ENCODE measurements at places on chromosomes 7 and 10.

- no peak for DNase-seq
These were observed 205.0 kb downstream of the ABCA13 start for GRCh38 chr7:48376263-48376662.

GRCh38 chr10:48383393-48383792, 76.9 kb downstream of the MAPK8 start:
- DNase-seq: no peak

GRCh38 chr10:122296363-122297120, 25.4 kb downstream of the BTBD16 start:
- DNase-seq: no peak

DNA sequence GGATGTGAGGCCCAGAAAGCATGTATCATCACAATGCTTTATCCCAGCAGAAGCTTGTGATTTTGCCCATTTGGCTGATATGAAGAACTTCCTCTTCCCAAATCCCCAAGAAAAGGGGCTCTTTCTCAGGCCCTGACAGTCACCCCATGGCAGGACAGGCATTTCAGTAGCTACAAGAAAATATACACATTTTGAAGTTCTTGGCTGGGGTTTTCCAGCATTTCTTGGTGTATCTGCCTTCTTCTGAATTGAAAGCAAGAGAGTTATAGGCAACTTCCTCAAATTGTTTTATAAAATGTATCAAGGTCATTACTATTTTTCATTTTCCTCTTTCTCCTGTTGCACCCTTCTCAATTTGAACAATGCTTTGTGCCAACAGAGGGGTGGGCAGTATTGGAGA, 63.3 kb upstream of the PDLIM1 start:
- DNase-seq: no peak

Data from GM04504 (cell line).